ENCODE measurements at places on chromosomes 11 and 22.

DNA sequence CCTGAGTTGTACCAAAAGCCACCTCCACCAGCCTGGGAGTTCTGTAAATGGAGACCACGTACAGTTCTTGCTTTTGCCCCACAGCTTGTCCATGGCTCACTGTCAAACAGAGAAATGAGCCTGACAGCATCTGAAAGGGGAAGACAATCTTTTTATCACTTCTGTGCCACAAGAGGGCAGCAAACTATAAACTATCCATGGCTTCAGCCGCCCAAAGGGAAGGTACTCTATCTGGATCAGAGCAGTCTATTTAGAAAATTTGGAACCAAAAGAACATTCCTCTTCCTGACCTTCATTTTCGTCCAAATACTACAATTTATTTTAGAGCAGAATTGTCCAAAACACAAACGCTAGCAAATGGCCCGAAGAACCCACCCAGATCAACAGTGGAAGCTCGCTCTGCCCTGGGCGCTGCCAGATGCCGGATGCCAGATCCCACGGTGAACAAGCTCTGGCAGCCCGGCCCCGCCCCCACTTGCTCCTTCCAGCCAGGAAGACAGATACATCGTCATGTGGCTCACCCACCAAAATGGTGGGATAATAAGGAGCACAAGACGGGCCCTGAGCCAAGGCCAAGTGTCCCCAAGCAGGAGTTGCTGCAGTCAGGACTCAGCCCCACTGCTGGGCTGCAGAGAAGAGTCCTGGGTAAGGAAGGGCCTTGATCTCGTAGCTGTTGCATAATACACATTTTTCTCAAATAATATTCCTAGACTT lies 23.9 kb upstream of the SCGB1A1 start:
- DNase-seq, result peak; percentile 81

DNA sequence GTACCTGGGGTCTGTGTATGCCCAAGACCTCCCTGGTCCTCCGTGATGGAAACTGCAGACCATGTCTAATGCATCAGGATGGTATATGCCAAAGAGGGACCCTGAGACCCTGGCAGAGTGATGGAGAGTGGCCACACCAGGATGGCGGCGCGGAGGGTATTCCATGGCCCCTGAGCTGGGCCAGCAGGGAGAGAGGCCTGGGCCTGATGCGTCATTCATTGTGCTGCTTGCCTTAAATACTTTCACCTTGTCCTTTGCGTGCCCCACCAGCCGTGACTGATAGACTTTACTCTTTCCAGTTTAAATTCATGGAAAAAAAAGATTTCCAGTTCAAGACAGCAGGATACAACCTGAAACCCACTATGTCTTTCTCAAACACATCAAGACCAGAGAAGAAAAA lies 5.6 kb upstream of the NDUFV1 start:
- no peak for DNase-seq

GRCh38 chr22:23267226-23268043 lies 87.1 kb downstream of the BCR start:
- DNase-seq, result no peak

GRCh38 chr11:95734009-95734572 lies 55.5 kb downstream of the FAM76B start:
- peak; percentile 24 for DNase-seq

- DNase-seq, result no peak
Measured at GRCh38 chr11:11243209-11243589, 109.9 kb downstream of the CSNK2A3 start.

- DNase-seq, result no peak
Measured at GRCh38 chr22:37068859-37069258, 17.3 kb downstream of the KCTD17 start.

DNA sequence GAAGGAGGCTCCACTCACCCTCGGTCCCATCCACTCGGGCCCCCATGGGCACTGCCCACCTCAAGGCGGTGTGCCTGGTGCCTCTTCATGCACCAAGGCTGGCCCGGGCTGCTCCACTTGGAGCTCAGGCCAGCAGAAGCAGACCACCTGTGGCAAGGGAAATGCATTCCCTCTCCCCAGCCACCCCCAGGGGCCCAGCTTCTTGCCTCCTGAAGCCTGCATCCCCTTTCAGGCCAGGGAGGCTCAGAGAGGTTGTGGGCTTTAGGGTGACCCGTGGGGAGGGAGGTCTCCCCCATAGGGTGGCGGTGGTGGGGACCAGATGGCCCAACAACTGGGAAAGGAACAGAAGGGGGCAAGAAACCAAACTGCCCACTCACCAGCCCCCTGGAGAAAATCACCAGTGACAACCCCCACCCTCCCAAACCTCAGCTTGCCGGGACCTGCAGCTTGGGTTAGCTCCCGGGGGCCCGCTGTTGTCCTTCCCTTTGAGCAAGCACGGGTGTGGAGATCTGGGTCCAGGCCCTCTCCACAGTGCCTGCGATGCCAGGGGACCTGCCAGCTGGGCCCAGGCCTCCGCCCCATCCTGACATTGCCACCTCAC lies 8.4 kb downstream of the CBX6 start:
- no peak for DNase-seq

- peak; percentile 87 for DNase-seq
Measured at GRCh38 chr11:75474878-75475766, 42.1 kb upstream of the KLHL35 start.

DNA sequence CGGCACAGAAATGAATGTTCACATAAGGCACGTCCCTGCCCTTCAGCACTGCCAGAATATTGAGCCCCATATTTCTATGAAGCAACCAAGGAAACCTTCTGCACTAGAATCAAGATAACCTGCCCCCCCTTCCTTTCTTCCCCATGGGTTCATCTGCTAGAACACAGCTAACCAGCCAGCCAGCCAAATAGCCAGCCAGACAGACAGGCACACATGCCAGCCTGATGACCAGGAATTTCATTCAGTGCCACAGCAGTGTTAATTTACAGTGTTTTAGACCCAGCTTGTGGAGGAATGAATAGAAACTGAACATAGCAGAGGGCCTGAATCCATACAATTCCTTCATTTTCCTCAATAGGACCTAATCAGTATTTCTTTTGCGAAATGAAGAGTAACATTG lies 57.0 kb downstream of the TENM4 start:
- DNase-seq, result no peak

DNA sequence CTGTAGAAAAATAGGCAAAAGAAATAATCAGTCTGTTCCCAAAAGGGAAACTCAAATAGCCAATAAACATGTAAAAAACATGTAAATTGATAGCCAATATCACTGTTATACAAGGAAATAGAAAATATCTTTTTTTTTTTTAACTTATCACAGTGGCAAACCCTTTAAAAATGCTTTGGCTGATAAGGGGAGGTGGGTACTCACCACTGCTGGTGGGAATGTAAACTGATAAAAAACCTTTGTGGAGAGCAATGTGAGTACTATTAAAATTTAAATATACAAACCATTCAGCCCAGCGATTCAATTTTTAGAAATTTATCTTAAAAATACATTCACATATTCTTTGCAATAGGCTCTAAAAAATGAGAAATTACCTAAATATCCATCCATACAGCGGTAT lies 3.6 kb downstream of the RPUSD4 start:
- DNase-seq, result no peak

- no peak for DNase-seq
Measured at GRCh38 chr11:114157476-114158050, 98.1 kb downstream of the ZBTB16 start.

DNA sequence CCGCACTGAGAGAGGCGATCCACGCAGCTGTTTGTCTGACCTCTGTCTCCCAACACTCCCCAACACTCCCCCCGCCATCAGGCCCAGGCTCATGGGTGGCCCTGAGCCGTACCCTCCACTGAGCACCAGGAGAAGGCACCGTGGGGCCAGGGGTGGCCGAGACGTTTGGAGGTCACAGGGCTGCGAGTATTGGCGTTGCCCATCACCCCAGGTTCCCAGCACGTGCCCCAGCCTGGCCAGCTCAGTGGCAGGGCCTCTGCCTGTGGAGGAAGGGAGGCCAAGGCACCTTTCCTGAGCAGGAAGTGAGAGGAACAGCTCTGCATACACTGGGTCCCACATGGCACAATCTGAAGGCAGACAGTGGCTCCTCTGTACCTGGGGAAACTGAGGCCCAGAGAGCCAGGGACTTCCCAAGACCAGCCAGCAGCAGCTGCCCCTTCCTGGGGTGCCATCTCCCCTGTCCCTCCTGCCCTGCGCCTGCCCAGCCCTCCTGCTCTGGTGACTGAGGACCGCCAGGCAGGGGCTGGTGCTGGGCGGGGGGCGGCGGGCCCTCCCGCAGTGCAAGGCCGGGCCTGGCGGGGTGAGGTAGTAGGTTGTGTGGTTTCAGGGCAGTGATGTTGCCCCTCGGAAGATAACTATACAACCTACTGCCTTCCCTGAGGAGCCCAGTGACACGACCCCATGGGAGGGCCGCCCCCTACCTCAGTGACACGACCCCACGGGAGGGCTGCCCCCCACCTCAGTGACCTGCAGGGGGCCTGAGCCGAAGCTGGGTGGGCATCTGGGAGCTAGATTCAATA lies 37.0 kb upstream of the PPARA start:
- DNase-seq, result no peak

GRCh38 chr22:42692239-42693054 lies 28.2 kb downstream of the A4GALT start:
- no peak for DNase-seq

DNA sequence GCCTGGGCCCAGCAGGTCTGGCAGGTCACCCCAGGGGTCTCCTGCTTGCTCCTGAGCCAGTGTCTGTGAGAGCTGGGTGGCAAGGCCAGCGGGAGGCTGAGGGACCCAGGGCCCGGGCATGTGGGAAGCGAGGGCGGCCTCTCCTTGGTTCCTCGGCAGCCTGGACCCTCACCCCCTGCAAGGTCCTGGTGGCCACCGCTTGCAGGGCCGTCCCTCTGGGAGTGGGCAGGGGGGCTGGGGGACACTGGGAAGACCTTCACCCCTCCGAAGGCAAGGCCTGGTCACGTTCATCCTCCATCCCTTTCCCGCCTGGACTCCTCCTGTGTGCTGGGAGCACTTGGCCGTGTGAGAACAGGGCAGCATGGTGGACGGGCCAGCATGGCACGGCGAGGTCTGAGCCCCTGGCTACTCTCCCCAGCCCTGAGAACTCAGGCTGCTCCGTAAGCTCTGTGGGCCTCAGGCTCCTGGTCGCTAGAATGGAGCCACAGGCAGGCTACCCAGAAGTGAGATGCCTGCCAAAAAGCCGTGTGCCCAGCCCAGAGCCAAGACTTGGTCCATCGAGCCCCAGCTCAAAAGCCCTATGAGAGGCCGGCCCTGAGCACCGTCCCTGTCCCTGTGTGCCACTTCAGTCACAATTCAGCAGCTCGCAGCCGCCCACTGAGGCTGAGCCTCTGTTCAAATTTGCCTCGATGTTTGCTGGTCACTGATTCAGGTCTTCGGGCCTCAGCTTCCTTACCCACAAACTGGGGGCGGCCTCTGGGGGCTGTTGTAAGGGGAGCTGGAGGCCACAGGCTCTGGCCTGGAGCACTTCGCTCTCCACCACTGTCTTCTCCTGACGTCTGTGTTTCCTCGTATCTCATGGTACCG lies 45.0 kb downstream of the IGLL1 start:
- no peak for DNase-seq

- no peak for DNase-seq
Measured at GRCh38 chr22:30785527-30785926, 90.9 kb downstream of the OSBP2 start.

GRCh38 chr11:46050662-46051061 lies 70.6 kb downstream of the PHF21A start:
- no peak for DNase-seq

DNA sequence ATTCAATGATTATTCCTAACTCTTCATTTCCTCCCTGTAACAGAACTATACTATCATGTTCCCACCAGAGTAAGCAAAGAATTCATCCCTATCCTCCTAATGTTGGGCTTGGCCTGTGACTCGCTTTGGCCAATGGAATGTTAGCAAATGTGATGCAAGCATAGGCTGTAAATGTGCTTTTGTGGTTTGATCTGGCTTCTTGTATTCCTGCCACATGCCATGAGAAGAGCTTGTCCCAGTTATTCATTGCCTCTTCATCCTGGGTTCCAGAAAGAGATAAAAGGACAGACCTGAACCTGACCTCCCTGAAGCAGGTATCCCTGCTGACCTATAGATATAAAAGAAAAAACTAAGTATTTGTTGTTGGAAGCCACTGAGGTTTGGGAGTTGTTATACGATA lies 51.0 kb downstream of the SYTL2 start:
- DNase-seq, result no peak

GRCh38 chr11:119065369-119065768 lies 2.2 kb upstream of the VPS11 start:
- peak; percentile 67 for DNase-seq

DNA sequence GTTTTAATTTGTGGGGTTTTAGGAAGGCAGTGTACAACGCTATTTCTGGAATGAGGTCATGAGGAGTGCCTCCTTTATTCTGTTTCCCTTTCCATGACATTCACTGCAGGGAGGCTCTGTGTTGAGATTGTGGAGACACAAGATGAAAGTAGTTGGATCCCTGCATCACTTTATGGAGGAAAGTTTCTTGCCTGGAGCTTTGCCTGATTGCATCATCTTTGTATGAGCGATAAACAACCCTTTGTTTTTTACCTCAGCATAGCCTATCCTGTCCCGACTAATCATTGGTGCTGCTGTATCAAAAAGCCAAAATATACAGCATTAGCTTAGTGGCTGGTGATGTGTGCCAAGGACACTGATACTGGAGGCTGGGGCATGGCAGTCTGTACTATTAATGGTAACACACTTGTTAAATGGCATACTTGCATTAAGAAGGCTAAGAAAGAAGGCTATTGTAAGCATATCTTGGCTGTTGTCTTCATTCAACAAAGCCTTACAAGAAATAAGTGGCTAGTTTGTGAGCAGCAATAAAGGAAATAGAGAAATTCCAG lies 31.2 kb upstream of the SLC5A4 start:
- no peak for DNase-seq

DNA sequence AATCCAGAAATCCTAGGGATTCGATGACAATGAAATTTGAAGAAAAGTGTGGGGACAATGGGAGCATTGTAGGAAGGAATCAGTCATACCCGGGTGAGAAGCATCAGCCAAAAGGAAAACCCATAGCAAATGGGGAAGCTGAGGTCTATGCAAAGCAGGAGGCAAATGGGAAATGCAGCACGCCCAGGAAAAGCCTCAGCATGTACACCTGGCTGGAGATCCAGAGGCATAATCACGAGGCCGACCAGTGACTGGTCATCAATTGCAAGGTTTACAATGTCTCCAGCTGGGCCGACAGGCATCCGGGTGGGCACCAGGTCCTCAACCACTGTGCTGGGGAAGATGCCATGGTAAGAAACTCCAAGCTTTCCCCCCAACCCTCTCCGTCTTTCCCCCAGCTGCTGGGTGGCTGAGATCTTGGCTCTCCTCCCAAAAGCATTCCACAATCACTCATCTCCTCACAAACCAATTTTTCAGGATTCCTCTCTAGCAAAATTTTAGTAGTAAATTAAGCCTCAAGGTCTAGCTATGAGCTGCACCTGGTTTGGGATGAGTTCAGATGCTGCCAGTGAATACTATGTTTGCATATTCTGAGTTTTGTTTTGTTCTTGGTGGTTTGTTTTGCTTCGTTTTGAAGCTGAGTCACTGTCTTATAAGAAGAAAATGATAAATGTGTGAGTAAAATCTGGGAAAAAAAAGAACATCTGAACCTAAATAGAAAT lies 98.0 kb upstream of the OR5AK2 start:
- no peak for DNase-seq

GRCh38 chr11:120744016-120744994 lies 232.8 kb downstream of the GRIK4 start:
- DNase-seq, result no peak

All from KBM-7 (cell line).